ENCODE measurements at places on chromosomes 4 and X.

DNA sequence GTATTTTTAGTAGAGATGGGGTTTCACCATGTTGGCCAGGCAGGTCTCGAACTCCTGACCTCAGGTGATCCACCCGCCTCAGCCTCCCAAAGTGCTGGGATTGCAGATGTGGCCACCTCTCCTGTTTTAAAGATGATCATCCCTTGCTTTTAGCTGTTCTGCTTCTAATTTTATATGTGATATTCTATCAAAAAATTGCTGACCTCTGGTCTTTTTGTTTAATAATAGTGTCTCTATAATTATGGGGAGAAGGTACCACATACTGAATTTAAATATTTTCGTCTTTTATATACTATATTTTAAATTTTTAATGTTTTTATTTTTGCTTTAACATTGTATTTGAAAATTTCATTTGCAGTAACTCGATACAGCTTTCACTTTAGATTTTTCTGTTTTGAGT, 15.6 kb downstream of the USP9X start:
- no peak for DNase-seq

DNA sequence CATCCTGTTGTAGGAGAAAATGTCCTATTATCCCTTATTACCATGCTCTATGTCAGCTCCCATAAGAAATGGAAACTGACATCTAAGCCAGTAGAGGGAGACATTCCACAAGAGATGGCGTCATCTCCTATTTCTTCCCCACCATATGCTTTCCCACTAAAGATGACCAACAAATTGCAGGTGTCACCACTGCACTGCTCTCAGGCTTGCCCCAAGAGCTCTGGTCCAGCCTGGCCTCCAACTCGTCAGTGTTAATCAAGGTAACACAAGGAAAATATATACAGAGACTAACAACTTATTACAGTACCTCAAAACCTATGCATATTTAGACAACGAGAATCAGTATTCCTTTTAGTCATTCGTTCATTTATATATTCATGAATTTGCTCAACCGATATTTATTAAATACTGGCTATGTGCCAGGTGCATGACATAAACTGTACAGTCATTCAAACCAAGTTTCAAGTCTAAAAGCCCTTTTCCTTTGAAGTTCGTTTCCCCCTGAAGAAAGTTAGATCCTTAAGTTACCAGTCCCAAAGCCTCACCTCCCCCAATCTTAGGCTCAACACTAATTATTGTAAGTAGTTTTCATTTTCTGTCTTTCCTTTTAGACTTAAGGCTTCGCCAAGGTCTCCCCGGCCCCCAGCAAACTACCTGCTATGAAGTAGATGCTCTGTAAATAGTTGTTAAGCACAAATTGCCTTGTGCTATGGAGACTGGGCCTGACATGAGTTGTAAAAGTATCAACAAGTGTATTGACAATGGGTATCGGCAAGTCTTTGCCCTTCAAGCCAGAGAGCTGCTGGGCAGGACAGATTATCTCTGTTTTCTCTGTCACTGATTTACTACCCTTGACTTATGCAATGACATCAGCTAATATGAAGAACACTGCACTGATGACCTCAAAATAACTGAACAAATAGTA, 3.1 kb upstream of the FGB start:
- no peak for DNase-seq

DNA sequence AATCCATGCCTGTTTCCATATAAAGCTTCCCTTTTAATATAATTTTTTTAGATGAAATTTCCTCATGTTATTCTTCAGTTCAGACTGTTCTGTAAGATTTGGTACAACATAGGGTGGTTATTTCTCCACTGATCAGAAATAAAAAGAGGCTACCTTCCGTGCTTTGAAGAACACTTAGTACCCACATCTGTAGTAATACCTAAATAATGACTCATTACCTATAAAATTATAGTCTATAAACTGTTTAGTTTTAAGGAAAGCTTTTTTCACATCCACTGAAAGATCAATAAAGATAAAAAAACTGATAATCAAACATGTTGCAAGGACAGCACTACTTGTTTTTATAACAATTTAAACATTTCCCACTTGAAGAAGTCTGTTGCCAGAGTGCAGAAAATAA, 23.9 kb downstream of the TRPC3 start:
- no peak for DNase-seq

GRCh38 chr4:7333024-7333780, 101.5 kb downstream of the PSAPL1 start:
- no peak for DNase-seq

DNA sequence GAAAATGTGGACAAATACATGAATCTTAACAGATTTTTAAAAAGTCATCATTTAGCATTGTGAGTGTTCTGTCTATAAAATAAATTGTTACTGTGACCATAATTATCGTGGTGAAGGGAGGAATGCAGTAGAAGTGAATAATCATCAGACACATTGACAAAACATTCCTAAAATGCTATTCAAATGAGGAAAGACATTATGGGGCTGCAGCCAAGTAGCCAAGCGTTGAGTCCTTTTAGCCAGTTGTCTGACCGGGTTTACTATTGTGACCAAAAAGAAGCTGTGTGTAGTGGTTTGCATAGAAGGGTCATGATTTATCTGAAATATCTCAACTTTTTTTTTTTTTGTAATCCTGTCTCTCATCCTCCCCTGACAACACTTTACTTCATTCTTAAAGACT, 19.5 kb downstream of the WWC2 start:
- no peak for DNase-seq

DNA sequence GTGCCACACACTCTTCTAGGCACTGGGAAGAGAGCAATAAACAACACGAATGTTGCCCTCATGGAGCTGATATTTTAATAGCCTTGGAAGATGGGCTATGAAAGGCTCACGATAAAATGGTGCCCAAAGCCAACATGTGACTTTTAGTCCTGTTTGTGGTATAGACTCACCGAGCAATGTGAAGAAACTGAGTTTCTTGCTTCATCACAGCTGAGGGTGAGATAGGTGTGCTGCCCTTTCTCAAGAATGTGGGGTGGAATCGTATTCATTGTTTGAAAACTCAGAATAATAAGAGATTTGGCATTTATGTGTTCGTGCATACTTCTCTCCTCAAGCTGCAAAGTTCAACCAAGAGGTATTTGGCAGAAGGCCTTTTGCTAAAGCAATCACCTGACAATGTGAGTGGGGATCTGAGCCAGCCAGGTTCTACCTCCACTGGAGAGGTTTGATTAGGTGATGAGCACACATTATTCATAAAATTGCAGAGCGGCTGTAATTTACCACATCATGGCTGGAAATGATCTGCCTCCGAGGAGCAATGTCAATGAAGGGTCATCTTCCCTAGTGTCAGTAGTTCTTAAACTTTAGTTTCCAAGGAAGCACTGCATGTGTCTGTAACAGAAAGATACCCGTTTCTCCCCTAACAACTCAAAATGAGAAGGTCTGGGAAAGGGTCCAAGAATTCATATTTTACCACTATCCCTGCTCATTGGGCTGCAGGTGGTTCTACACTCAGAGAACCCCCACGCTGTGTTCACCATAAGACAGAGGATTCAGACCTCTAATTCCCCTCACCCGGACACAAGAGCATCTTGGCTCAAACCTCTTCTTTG, 41.9 kb upstream of the CBR4 start:
- DNase-seq = no peak

- no peak for DNase-seq
Observed at GRCh38 chr4:26356081-26356501, 35.3 kb downstream of the RBPJ start.

GRCh38 chr4:21209860-21210259, 509.6 kb downstream of the PACRGL start:
- no peak for DNase-seq

DNA sequence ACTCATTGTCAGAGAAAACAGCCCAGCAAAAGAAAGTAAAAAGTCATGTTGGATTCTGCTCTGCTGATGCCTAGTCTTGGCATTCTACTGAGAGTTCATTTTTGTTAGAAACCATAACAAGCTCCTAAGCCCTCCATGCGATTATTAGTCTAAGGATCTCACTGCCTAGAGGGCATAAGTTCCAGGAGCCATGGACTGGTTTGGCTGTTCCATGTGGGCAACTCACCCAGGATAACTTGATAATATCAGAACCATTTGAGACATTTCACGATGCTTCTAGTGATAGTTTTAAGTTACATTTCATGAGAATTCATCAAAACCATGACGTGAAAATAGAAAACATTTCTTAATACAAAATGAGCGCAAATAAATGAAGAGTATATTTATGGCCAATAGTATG, 376.8 kb upstream of the GALNT7 start:
- DNase-seq = no peak

DNA sequence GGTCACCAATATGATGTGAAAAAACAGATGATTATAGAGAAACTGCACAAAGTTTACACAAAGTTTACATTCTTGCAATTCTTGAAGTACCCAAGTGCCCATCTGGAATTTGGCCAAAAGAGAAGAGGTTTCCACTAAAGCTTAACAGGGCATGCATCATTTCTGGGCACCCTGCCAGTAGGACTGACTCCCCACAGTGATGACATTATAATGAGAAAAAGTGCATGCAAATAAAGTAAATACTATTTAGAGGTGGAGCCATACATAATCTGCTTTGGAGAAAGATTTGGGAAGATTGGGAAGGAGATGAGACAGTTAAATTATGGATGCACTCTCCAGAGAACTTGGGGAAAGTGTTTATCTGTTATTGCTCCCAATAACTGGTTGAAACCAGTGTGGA, 93.7 kb upstream of the TRPC3 start:
- DNase-seq = no peak

GRCh38 chr4:140222171-140222570, 68.2 kb upstream of the MAML3 start:
- DNase-seq = no peak

DNA sequence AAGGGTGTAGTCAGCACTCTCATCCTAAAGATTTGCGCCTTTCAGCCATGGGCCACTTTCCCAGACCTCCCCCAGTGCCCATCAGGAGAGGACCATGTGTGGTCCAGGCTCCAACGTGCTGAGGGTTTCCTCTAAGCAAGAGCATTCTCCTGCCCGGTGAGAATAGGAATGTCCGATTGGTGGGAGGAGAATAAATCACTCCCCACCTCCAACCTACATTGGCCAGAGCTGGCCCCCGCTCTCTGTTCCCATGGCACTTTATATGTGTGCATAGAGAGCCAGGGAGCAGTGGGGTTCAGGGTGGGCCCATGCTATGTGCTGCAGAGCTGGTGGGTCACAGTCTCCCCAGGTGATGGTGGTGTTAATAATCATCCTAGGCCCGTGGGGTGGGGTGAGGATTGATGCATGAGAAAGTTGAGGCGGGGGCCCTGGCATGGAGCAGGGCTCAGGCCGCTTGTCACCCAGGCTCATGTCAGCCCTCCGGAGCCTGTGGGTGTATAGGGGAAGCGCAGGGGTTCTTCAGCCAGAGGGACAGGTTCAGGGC, 6.8 kb upstream of the SORCS2 start:
- no peak for DNase-seq

DNA sequence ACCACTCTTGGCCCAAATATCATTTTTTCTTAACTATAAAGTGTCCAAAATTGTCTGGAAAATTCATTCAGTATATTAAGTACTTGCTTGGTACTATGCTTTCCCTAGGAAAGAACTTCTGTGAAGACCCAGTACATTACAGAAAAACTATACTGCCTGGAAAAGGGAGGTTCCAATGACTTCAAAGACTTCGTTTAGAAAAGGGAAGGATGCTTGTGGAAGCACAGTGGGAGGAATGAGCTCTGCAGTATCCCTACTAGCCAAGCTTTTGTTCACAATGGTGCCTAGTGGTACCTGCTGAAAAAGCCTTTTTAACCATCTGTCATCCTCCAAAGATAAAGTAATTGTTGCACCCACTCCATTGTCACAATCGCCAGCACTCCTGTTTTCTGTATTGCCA, 7.2 kb downstream of the TEC start:
- DNase-seq = no peak

- no peak for DNase-seq
Observed at GRCh38 chr4:175238827-175239517, 320.8 kb downstream of the ADAM29 start.

- DNase-seq = no peak
Observed at GRCh38 chr4:169765835-169766234, 8.1 kb upstream of the HPF1 start.

DNA sequence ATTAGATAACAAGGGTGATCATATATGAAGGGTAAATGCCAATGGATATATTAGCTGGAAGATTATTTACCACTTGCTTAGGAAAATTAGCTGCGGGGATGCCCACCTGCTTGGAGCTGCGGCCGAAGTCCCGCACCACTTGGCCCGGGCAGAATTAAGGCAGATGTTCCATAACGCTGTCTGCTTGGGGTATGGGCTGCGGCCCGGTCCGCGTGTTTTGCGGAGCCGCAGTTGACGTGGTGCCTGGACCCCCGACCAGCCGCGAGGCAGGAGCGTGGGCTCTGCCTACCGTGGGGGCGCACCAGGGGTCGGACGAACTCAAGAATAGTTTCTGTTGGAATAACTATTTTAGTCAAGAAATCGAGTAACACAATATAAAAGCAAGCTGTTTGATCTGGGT, 235.2 kb downstream of the CPXCR1 start:
- DNase-seq = no peak

- no peak for DNase-seq
Observed at GRCh38 chr4:98639523-98639922, 18.9 kb downstream of the TSPAN5 start.

DNA sequence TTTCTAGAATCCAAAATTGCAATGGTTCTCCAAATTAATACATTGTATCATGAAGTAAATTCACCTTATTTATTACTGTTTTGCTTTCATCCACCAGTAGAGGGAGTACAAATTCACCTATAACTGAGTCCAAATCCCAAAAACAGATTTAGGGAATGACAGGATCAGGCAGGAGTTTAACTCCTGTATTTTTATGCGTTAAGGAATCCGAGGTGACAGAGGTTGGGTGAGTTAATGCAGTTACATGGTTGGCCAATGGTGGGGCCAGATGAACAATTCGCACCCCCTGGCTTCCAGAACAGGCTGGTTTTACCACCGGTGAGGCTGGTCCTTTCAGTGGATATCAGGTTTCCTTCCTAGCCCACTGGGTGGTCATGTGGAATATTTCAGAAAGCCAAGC, 82.4 kb downstream of the MTNR1A start:
- no peak for DNase-seq

GRCh38 chrX:65993915-65994460, 45.9 kb downstream of the VSIG4 start:
- DNase-seq = no peak

GRCh38 chrX:34379891-34380290, 247.8 kb upstream of the FAM47A start:
- DNase-seq = no peak

DNA sequence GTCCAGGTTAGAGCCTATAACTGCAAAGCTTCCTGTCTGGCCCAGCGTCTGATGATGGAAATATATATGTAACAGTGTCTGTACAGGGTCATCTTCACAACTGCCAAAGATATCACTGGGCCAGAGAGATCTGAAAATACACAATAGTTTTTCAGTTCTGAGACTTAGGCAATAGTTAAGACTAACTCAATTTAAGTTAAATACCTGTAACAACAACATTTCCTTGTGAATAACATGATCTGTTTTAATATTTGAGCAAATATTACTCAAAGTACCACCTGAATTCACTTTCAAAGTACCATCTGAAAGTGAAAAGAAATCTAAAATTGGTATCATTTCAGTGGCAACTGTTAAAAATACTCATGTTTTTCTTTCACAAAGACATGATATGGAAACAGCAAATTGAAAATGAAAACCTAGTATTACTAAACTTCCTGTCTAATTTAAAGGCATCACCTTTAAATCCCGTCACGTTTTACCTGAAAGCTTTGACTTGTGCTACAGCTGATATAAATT, 9.6 kb downstream of the ZAR1 start:
- no peak for DNase-seq
